T-cell (primary cell): ENCODE measurements at places on chromosomes 16 and 17.

- H3K27ac ChIP-seq = no peak overlapping the region
- H3K27me3 ChIP-seq = peaks cover 13% of the 10 kb centered on the region
- no peaks in the 10 kb centered on the region for H3K36me3 ChIP-seq
- H3K4me1 ChIP-seq = no peaks in the 10 kb centered on the region
- no peak for DNase-seq
Measured at GRCh38 chr17:32954477-32954876, 26.5 kb downstream of the TMEM98 start.

- DNase-seq = no peak
- H3K4me1 ChIP-seq = no peaks in the 10 kb centered on the region
- no peak overlapping the region for H3K4me3 ChIP-seq
- no peak overlapping the region for H3K27ac ChIP-seq
- H3K36me3 ChIP-seq = no peaks in the 10 kb centered on the region
Measured at GRCh38 chr16:23232806-23233205, 50.3 kb downstream of the SCNN1G start.

GRCh38 chr16:58499615-58500351 is at the start of gene NDRG4:
Gene NDRG4 (plus strand): TSS chr16:58500143. CDS start chr16:58500249, 106 bp downstream.
- H3K4me1 ChIP-seq = peaks cover 7% of the 10 kb centered on the region
- peak within 1 kb of the TSS; percentile 82 for H3K4me3 ChIP-seq
- H3K27ac ChIP-seq = no peak within 1 kb of the TSS
- no peaks in the 10 kb centered on the region for H3K27me3 ChIP-seq
- no peaks in the 10 kb centered on the region for H3K36me3 ChIP-seq
- DNase-seq = peak; percentile 25

DNA sequence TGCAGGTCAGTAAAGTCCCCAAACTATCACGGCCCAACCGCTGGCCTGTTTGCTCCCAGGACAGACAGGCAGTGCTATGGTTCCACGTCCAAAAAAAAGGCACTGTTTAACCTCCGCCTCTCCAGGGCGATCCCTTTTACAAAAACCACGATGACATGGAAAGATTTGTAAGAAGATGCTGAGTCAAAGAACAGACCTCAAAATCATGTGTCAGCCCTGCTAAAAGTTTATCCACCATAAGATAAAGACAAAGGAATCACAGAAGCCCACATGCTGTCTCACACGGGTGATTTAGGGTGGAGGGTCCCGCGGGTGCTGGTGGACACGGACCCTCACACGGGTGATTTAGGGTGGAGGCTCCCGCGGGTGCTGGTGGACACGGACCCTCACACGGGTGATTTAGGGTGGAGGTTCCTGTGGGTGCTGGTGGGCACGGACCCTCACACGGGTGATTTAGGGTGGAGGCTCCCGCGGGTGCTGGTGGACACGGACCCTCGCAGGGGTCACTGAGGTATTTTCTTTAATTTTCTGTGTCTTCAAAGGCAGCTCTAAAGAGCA is 117.2 kb upstream of the METRNL start:
- no peaks in the 10 kb centered on the region for H3K36me3 ChIP-seq
- no peak overlapping the region for H3K27ac ChIP-seq
- peaks cover 2% of the 10 kb centered on the region for H3K4me1 ChIP-seq
- H3K27me3 ChIP-seq = no peaks in the 10 kb centered on the region
- H3K4me3 ChIP-seq = no peak overlapping the region

DNA sequence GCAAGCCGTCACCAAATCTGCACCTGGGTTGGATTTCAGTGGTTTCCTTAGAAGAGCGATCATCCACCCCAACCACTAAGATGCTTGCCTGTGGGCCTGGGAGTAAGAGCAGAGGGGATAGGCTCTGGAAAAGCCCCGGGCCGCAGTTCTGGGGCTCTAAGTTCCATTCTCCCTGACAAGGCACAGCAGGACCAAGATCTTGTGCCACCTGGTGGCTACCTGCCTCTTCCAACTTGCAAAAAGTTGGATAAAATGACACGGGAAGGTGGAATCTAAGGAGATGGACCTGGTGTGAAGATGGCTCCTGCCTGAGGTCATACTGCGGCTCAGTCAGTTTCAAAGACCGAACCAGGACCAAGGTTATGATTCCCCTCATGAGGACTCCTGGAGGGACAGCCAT is 42.3 kb downstream of the ABCC12 start:
- peaks cover 40% of the 10 kb centered on the region for H3K27me3 ChIP-seq
- H3K4me3 ChIP-seq = no peak overlapping the region
- H3K36me3 ChIP-seq = no peaks in the 10 kb centered on the region
- no peak for DNase-seq
- H3K4me1 ChIP-seq = no peaks in the 10 kb centered on the region

- H3K27ac ChIP-seq = no peak overlapping the region
- no peaks in the 10 kb centered on the region for H3K36me3 ChIP-seq
- no peaks in the 10 kb centered on the region for H3K4me1 ChIP-seq
- no peak for DNase-seq
- no peaks in the 10 kb centered on the region for H3K27me3 ChIP-seq
Measured at GRCh38 chr17:34242587-34243363, 12.3 kb upstream of the CCL2 start.

- H3K4me3 ChIP-seq = no peak overlapping the region
- no peaks in the 10 kb centered on the region for H3K27me3 ChIP-seq
- no peaks in the 10 kb centered on the region for H3K4me1 ChIP-seq
- DNase-seq = no peak
- no peak overlapping the region for H3K27ac ChIP-seq
Measured at GRCh38 chr16:924806-925205, 46.0 kb downstream of the LMF1 start.

DNA sequence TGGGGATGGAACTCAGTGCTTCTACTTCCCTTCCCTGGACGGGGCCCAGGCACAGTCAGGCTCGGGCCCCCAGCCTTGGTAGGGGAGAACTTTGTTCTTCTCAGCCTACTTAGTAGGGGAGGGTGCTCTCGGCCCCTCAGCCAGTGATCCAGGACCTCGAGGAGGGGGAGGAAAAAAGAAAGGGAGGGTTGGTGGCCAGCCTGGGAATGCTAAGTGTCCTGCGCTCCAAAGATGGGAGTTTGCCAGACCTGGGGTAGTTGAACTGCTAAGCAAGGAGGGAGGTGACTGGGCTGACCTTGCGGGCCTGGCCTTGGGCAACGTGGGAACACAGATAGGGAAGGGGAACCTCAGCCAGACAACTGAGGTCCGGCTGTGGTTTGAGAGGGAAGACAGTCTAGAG is 12.2 kb downstream of the ADGRG1 start:
- DNase-seq = no peak
- H3K27ac ChIP-seq = no peak overlapping the region
- H3K4me1 ChIP-seq = no peaks in the 10 kb centered on the region
- H3K27me3 ChIP-seq = no peaks in the 10 kb centered on the region
- no peak overlapping the region for H3K4me3 ChIP-seq

- no peaks in the 10 kb centered on the region for H3K36me3 ChIP-seq
- no peak overlapping the region for H3K4me3 ChIP-seq
- no peak overlapping the region for H3K27ac ChIP-seq
- peaks cover 63% of the 10 kb centered on the region for H3K27me3 ChIP-seq
- no peak for DNase-seq
- H3K4me1 ChIP-seq = no peaks in the 10 kb centered on the region
Measured at GRCh38 chr16:67183-67791, 5.1 kb downstream of the RHBDF1 start.

DNA sequence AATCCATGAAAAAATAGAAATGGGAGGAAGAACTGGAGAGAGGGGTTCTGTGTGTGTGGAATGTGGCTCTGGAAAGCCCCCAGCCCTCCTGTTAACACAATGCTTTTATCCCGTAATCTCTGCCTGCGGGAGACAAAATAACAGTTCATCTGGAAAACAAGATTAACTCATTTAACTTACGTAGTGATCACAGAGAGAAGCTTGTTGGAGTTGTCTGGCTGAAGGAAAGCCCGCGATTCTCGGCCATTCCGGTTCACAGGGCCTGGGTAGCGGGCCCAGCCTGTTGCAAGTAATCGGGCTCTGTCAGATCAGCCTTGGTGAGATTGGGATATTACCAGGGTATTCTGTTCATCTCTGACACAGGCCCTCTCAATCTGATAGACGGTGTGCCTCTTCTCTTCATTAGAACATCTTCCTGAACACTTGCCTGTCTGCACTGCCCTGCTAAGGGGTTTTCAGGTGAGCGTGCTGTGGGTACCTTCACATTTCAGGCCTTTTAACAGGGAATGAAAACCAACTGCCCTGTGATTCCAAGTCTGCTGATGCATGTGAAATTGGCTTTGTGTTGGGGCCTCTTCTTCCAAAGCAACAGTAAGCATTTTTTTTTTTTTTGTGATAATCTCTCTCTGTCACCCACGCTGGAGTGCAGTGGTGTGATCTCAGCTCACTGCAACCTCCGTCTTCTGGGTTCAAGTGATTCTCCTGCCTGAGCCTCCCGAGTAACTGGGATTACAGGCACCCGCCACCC is 609.9 kb downstream of the WWOX start:
- no peaks in the 10 kb centered on the region for H3K27me3 ChIP-seq
- H3K4me3 ChIP-seq = no peak overlapping the region
- no peaks in the 10 kb centered on the region for H3K36me3 ChIP-seq
- H3K27ac ChIP-seq = no peak overlapping the region
- no peaks in the 10 kb centered on the region for H3K4me1 ChIP-seq

- peaks cover 76% of the 10 kb centered on the region for H3K27me3 ChIP-seq
- DNase-seq = no peak
- no peak overlapping the region for H3K27ac ChIP-seq
- H3K4me1 ChIP-seq = peaks cover 7% of the 10 kb centered on the region
Measured at GRCh38 chr17:180381-181244, 837 bp downstream of the DOC2B start.

DNA sequence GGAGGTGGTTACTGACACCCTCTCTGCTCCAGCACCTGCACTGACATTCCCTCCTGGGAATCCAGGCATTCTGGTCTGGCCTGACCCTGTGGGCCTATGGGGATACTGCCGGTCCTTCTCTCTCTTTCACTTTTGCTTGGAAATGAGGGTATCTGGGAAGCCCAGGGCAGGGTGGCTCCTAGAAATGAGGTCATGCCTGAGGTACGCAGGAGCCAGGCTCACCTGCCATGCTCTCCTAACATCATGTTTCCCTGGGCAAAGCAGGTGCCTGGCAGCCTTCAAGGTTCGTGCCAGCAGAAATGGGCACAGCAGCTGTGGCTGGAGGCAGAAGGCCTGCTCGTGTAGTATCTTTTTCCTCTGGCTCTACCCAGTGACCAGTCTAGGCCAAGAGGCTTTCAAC is 3.3 kb downstream of the ITGA3 start:
- no peak overlapping the region for H3K27ac ChIP-seq
- no peak overlapping the region for H3K4me3 ChIP-seq
- H3K4me1 ChIP-seq = peaks cover 23% of the 10 kb centered on the region
